ENCODE measurements at places on chromosomes 11 and 22. TPM values are rescaled to one million over a fixed set of nuclear protein-coding genes. Genes with fewer than 3 reads are reported as not detected.
A peak's percentile ranks its signal among the peaks of the same experiment; 100 is the strongest.

- no peak for DNase-seq
Measured at GRCh38 chr11:118975771-118976709, 4.5 kb downstream of the FOXR1 start.

OR2AG1 gene
- total RNA-seq, result not detected

GRCh38 chr22:37607010-37607934 lies 1.4 kb upstream of the GGA1 start:
- peak; percentile 95 for DNase-seq

GRM5 gene
- 0.22 TPM for total RNA-seq

HBG1 gene
- not detected for total RNA-seq

GRCh38 chr11:67504950-67505581 lies at the start of gene PITPNM1:
Gene PITPNM1 (minus strand): TSS chr11:67505363. CDS start chr11:67504180, 1,183 bp downstream.
- peak; percentile 95 for DNase-seq

TMEM191C gene
- 0.16 TPM for total RNA-seq

- DNase-seq, result no peak
Measured at GRCh38 chr11:17414317-17414737, 25.9 kb upstream of the KCNJ11 start.

DNA sequence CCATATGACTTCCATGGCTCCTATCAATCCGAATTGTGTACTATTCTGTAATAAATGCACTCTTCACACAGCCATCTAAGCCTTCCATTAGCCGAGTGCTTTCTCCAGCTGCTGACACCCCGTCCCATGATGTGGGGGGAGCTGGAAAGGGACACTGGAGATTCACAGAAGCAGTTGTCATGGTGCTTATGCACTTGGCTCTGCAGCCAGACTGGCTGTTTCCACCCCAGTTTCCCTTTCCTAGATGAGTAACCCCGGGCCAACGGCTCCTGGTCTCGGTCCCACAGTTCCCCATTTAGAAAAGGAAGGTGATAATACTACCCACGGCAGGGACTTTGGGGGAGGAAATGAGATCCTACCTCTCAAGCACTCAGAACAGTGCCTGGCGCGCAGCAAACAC lies 244.9 kb upstream of the SYN3 start:
- no peak for DNase-seq

DNA sequence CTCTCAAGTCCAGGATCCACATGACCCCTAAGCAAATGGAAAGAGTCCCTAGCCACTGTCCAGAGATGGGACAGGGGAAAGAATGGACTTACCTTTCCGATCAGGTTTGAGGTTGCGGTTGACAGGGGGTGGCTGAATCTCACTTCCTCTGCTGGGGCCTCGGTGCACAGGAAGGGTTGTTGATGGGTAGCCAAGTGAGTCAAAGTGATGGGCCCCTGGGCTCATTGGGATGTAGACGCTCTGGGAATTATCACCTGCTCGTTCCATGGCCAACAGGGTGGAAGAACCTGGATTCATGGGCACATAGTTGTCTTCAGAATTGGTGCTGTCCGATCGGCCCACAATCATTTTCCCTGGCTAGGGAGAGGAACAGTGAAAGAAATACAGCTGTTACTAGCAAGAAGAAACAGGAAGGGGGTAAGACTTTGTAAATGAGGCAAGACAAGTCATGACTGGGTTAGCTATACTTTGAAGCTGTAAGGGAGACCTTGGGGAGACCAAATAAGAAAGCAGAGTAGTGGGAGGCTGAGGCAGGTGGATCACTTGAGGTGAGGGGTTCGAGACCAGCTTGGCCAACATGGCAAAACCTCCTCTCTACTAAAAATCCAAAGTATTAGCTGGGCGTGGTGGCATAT lies 34.7 kb downstream of the USP35 start:
- DNase-seq, result no peak

Measured in mesenteric fat pad (tissue), 1 donor.